ENCODE measurements at places on chromosomes 11 and 22.

DNA sequence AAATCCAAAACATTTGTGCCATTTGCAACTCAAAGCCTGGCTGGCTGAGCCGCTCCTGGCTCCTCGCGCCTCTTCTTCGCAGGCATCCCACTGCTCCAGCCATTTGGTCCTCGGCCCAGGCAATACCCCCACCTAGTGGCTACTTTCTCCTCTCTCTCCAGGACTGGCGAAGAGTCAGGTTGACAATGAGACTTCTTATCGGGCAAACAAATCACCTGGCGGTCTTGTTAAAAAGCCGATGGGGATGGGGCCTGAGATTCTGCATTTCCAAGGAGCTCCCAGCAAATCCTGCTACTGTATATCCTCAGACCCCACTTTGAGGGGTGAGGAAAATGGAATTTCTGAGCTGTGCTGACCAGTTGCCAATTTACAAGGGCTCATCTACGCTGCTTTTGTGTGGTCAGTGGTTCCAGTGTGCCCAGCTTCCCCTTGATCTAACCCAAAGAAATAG is 89.0 kb downstream of the ISX start:
- peak; percentile 39 for DNase-seq

GRCh38 chr11:74474316-74474715 is 7.0 kb upstream of the KCNE3 start:
- no peak for DNase-seq

GRCh38 chr22:45758603-45759002 is 87.0 kb downstream of the ATXN10 start:
- DNase-seq = no peak

GRCh38 chr11:114215428-114215827 is 80.8 kb upstream of the NNMT start:
- DNase-seq = no peak
